ENCODE measurements at places on chromosomes 3 and 15.

- no peak for DNase-seq
Measured at GRCh38 chr3:159453036-159453435, 535.6 kb upstream of the IL12A start.

DNA sequence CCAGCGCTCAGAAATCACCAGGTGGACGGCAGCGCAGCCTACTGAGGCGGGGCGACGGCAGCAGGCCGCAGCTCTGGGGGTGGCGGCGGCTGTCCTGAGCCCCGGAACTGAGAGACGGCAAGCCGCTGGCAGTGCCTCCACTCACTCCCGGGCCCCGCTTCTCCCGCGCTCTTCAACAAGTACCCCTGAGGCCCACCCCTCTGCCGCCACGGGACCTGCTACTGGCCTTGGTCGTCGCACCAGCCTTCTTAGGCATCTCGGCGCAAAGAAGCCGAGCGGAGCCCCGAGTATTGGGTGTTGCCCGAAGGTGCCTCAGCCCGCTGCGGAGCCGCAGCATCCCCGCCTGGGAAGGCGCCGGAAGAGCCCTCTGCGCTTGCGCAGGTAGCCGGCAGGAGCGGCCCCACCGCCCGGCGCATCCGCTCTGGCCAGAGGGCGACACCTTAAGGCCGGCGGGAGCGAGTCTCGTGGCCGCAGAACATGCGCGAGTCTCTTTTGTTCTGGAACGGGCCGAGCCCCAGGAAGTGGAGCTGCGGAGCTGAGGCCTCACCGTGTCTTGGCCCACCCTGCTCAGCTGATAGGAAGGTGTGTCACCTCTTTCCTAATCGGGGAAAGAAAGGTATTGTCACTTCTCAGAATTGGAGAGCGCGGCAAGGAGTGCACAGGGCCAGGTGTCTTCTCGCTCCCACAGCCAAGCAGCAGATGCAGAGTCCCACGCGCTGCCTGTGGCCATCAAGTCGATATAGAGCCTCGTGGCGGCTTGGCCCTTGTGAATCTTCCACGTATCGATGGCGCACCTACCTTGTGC is at the start of gene C15orf40:
C15orf40 (minus strand) TSS at position 369 of the 805 bp plus-strand sequence; CDS start at position 337, 32 bp downstream.
- peak; percentile 93 for DNase-seq

DNA sequence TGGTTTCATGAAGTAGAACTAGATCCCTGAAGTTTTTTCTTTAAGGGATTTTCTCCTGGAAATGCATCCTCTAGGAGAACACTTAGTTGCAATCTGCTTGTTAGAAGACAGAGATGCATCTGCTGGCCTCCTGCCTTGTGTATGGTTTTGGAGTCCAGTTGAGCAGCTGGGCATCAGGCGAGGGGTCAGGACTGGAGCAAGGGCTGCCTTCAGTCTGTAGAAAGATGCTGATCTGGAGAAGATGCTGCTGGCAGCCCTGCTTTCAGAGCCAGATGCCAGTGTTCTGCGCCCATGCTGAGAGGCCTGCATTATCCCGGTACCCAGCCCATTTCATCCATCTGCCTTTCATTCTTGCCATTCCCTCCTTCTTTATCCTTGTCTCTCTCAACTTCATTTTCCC is 77.4 kb downstream of the CHCHD6 start:
- DNase-seq, result no peak

- no peak for DNase-seq
Measured at GRCh38 chr15:54564166-54564565, 585.9 kb downstream of the UNC13C start.

DNA sequence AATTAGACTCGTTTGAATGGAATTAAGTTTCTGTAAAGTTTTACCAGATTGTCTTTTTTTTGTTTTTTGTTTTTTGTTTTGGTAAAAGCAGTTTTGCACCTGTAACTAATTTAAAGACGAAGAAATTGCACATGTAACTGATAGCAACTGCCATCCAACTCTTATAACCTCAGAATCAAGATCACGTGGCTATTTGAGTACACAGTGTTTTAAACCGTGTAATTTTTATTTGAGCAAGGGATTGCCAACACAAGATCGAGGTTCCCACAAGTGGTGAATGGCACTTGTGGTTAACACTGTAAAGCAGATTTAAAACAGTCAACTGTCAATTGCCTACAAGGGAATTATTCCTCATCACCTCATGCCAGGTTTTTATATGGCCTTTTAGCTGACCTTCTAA is 67.3 kb downstream of the PPARG start:
- no peak for DNase-seq

GRCh38 chr3:14640157-14640562 is 11.4 kb upstream of the CCDC174 start:
- no peak for DNase-seq
